ENCODE measurements at places on chromosomes 1 and 21.

DNA sequence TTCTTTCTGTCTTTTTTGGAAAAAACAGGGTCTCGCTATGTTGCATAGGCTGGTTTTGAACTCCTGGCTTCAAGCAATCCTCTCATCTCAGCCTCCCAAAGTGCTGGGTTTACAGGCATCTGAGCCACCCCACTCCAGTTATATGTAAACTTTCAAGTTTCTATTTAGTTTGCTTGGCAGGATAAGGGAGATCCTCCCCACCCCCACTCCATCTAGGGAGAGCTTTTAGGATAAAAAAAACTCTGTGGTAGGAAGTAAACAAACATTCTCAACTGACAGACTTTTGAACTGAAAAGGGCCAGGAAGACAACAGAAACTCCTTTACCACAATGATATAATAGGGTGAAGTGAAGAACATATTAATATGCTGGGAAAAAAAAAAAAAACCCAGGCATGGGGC, 41.0 kb upstream of the ZNF326 start:
- no peak for DNase-seq

GRCh38 chr1:166489670-166490436, 323.1 kb upstream of the FAM78B start:
- peak; percentile 32 for DNase-seq

DNA sequence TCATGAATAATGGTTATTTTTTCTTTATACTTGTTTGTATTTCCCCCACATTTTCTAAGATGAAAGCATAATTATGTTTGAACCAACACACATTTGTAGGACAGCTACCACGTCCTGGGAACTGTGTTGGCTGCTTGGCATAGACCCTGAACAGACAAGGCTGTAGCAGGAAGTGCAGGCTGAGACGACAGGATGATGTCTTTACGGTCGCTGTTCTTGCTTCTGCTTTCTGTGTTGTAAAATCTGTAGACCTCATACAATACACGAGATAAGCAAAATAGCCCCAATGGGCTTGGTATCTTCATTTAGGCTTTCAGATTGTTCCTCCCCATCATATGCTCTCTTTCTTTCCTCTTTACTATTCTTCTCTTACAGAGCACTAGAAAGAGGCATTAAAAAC, 23.3 kb upstream of the OTUD3 start:
- DNase-seq: no peak

- peak; percentile 81 for DNase-seq
Observed at GRCh38 chr1:243447347-243447746, 191.5 kb downstream of the SDCCAG8 start.

GRCh38 chr1:116268211-116268610, 104.8 kb upstream of the ATP1A1 start:
- DNase-seq: no peak

DNA sequence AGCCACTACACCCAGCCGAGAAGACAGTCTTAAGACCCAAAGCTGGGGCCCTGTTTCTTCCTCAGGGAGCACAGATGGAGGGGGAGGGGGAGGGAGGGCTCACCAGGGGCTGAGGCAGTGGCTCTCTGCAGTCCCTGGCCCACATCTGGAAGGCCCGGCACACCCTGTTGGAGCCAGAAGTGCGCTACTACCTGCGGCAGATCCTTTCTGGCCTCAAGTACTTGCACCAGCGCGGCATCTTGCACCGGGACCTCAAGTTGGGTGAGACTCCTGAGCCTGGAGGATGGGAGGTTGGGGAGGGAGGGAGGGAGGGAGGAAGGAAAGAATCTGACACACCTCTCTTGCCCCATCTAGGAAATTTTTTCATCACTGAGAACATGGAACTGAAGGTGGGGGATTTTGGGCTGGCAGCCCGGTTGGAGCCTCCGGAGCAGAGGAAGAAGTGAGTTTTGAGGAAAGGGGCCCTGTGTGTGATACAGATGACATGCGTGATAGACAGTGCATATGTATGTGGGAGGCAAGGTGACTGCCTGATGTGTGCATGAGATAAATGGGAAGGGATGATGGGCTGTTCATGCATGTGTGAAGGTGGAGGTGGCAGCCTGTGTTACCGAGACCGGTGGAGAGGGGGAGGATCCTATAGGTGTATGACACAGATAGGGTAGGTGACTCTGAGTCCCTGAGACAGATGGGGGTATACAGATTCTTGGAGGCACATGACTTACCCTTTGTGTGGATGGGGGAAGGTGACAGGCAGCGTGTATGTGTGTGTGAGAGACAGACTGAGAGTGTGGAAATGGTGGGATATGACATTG, 1.5 kb downstream of the PLK3 start:
- DNase-seq: no peak

DNA sequence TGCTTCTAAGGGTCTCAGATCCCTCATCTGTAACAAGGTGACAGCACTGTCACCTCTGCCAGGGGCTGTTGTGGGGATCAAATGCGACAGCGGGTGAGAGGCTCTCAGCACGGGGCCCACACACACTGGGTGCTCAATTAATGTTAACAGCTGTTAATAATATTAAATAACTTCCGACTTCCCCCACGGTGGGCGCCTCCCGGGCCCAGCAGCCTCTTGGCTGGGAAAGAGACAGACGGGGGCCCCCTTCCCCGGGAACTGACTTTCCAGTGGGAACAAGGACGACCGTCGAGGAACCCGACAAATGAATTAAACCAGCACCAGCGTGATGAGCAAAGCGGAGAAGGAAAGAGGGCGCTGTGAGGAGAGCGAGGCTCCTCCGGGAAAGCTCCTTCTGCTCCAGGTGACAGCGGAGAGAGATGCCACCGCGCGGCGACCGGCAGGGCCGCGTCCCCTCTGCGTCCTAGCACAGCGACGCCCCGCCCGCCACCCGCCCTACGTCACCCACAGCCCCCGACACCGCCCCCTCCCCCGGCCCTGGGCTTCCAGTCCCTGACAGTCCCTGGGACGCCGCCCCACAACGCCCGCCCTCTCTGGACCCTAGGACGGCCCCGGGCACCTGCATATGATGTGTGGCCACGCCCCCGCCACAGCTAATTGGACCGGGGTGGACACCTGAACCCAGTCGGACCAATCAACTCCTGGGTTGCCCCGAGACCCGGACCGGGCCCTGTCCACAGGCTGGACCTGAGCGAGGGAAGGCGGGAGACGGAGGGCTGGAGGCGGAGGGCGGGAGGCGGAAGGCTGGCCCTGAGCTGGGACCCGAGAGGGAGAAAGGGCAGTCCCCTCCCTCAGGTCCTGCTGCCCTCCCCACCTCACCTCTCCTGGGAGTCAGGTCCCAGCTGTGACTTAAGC, 38.2 kb downstream of the MATN1 start:
- no peak for DNase-seq

DNA sequence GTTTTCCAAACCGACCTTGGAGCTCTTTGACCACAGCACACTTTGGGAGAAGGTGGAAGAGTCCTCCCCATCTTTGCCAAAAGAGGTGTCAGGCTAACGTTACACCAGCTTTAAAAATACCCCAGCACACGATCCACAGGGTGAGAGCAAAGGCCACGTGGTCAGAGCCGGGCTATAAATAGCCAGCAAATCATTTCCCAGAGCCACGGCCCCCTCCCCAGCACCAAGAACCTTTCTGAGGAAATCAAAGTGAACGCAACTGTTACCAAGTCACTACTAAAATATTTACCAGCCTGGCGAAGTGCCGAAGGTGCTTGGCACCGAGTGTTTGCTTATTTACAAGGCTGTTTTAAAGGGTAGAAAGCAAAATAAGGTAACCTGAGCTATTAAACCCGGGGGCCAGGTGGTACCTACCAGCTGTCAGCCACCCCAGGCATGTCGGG, 72.4 kb downstream of the CASZ1 start:
- no peak for DNase-seq

- DNase-seq: no peak
Observed at GRCh38 chr1:51219022-51219421, 17.1 kb upstream of the RNF11 start.

DNA sequence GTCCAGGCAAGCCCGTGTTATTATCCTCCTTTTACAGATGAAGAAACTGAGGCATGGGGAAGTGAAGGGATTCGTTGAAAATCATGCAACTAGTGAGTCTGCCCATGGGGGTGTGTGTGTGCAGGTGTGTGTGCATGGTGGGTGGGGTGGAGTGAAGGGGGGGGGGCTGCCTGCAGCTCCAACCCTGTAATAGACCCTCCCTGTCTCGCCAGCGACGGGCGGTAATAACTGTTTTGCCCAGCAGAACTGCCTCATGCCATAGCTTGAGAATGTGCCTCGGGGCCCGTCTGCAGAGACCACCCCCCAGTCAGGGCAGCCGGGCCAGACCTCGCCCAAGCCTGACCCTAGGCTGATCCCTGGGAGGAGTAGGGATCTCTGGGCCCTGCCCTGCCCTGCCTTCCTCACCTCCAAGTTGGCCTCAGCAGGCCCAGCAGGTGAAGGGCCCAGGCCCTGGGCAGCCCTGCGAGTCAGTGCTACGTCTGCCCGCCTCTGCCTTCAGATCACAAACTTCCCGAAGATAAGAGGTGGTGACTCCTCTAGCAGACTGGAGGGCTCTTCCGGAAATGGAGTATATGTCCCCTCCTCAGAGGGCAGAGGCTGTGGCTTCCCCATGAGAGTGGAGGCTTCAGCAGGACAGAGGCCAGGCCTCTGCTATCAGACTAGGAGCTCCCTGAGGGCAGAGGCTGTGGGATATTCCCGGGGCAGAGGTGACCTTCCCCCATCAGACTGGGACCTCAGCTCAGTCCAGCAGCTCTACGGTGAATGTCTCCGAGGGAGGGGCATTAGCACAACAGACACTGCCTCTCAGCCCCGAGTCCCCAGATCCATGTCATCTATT, 15.7 kb upstream of the EPHA2 start:
- no peak for DNase-seq

- no peak for DNase-seq
Observed at GRCh38 chr1:109466125-109466451, 258 bp upstream of the SYPL2 start.

GRCh38 chr1:156811168-156811567, 5.5 kb downstream of the SH2D2A start:
- DNase-seq: no peak

DNA sequence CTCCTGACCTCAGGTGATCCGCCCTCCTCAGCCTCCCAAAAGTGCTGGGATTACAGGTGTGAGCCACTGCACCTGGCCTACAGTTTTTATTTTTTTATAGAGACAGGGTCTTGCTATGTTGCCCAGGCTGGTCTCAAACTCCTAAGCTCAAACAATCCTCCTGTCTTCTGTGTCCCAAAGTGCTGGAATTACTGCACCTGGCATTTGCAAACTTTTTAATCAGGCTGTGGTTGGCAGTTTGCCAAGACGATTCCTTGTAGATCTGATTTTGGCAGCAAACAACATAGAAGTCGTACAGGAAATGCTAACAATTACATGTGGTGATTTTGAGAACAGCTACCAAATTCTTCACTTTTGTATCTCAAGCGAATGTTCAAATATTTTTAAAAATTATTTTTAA, 10.1 kb downstream of the RBP7 start:
- DNase-seq: no peak

DNA sequence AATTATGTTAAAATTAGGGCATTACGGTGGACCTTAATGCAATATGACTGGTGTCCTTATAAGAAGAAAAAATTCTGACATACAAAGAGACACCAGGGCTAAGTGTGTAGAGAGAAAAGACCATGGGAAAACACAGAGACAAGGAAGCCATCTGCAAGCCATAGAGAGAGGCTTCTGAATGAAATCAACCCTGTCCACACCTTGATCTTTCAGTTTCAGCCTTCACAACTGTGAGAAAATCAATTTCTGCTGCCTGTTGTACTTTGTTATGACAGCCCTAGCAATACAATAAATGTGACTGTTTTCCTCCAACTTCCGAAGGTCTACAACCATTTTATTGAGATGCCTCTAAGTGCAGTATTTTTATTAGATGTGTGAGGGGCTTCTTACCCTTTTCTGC, 1407.2 kb downstream of the MRPL39 start:
- DNase-seq: no peak

GRCh38 chr1:78415165-78415564, 75.6 kb upstream of the PTGFR start:
- DNase-seq: no peak

GRCh38 chr1:26822737-26823395, 3.6 kb upstream of the ZDHHC18 start:
- DNase-seq: no peak

GRCh38 chr21:20661246-20661645, 337.0 kb upstream of the NCAM2 start:
- DNase-seq: no peak

GRCh38 chr21:37700641-37701202, 215.5 kb downstream of the KCNJ6 start:
- DNase-seq: peak; percentile 91

DNA sequence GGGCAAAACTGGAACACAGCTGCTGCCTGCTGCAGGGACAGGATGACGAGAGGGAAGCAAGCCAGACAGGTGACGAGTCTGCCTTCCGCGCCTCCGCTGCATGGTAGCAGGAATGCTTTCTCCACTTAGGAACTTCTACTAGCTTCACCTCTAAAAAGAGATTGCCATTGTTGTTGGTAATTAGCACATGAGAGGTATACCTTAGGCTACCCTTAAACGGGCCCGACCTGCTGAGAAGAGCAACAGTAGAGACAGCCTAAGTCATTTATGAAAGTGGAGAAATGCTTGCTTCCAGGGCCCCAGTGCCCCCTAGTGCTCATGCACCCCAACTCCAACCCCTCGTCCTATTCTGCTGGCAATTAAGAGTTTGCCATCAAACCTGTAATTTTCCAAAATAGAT, 96.9 kb upstream of the AKT3 start:
- DNase-seq: peak; percentile 19

DNA sequence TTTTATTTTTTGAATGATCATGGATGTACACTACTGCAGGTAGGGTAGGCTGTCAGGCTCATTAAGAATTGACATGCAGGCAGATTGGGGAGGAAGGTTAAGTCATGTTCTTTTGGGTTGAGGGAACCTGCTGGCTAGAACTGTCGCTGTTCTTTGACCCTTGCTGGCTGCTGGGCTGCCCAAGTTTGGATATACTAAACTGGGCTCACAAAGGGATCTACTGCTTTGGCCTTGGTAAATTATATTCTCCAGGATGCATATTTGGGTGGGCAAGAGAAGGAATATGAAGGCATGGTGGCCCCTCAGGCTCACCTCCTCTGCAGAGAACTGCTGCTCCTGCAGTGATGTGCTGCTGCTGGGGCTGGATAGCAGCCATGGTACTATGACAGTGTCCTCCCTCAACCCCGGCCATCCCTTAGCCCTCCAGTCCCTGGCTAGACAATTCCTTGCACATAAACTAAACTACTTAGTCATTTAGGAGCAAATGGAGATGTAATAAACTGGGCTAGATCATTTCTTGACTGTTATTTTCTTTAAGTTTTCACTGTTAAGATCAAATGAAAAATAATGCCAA, 6.1 kb downstream of the ATP1A1 start:
- DNase-seq: peak; percentile 28

- DNase-seq: no peak
Observed at GRCh38 chr1:236016782-236017400, 48.0 kb downstream of the NID1 start.

GRCh38 chr1:156707417-156708217, 2.2 kb upstream of the CRABP2 start:
- peak; percentile 74 for DNase-seq

GRCh38 chr1:226438007-226438406, 30.1 kb upstream of the PARP1 start:
- no peak for DNase-seq

DNA sequence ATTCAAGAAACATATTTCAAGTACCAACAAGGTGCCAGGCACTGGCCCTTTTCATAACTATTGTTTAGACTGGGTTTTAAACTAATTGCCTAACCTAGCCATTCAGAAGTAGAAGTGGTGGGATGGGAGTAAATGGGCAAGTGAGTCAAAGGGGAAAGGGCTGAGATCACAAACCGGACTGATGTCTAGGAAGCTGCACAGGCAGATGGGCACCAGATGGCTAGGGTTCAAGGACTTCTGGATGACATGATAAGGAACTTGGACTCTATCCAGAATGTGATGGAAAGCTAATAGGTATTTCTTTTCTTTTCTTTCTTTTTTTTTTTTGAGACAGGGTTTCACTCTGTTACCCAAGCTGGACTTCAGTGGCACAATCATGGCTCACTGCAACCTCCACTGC, 46.6 kb downstream of the LYST start:
- DNase-seq: no peak
